ENCODE measurements at places on chromosomes 3 and 15.

- DNase-seq: no peak
Observed at GRCh38 chr15:89523101-89523500, 26.7 kb upstream of the RHCG start.

DNA sequence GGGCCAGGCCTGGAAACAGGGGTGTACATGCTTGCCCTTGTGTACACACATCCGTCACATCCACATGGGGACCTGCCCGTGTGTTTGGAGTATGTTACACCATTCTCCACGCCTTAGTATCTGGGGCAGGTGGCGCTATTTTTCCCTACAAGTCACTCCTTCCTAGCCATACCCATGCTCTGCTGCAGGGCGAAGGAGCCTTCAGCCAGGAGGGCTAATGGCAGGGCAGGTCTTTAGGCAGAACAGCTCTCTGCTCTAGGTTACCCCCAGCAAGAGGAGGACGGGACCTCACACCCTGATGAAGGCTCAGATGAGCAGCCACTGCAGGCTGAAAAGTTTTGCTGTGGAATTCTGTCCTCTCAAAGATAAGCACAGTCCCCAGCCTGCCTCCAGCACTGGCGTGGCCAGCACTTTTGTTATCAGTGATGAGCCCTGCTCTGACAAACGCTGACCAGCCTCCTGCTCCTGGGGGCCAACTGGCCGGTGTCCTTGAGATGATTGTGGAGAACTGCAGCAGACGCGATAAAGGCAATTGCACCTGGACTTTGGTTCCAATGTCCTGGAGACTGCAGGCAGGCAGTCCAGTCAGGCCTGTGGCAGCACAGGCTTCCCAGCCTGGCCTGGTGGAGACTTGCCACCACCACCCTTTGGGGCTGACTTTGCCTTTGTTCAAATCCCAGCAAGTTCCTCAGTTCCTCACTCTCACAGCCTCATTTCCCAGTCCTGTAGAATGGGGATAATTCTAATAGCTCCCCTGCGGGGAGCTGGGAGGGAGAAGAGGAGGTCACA lies 19.8 kb upstream of the PIGZ start:
- DNase-seq: peak; percentile 36

GRCh38 chr3:195757827-195758226 lies 37.0 kb downstream of the MUC20 start:
- no peak for DNase-seq

GRCh38 chr15:79166311-79166955 lies 75.9 kb upstream of the RASGRF1 start:
- DNase-seq: no peak

- DNase-seq: peak; percentile 59
Observed at GRCh38 chr3:175073219-175073905, 214.2 kb downstream of the NAALADL2 start.

- peak; percentile 41 for DNase-seq
Observed at GRCh38 chr3:53941184-53941583, 49.5 kb upstream of the SELENOK start.

DNA sequence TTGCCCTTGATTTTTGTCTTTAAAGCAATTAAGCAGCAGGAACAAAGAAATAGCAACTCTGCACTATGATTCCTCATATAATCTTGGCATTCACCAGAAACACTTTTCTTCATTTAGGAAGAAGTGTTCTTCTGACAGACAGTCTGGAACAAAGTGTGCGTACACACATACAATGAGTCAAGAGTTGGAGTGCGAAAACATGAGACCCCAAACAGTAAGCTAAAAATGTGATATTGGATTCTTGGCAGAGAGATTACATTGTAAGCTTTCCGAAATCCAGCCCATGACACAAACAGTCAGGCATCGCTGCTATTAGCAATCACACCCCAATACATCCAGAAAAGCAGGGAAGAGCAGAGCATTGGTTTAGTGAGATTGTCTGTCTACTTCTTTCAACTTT lies 306.7 kb upstream of the TBC1D5 start:
- no peak for DNase-seq

DNA sequence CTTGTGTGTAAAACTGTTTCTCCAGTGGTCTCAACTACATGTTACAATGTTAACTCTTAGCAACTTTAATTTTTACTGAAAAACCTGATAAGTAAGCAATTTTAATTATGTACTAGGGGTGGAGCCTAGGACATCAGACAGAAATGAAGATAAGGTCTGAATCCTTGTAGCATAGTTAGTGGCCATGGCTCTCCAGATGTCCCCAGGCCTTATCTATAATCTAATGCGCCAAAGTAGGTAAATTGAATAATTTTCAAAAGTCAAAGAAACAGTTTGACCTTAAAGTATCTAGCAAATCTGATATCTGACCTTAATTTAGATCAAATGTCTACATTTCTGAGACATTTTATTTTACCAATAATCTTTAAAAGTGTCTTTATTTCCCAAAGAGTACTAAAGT lies 8.2 kb downstream of the MAGEF1 start:
- no peak for DNase-seq

DNA sequence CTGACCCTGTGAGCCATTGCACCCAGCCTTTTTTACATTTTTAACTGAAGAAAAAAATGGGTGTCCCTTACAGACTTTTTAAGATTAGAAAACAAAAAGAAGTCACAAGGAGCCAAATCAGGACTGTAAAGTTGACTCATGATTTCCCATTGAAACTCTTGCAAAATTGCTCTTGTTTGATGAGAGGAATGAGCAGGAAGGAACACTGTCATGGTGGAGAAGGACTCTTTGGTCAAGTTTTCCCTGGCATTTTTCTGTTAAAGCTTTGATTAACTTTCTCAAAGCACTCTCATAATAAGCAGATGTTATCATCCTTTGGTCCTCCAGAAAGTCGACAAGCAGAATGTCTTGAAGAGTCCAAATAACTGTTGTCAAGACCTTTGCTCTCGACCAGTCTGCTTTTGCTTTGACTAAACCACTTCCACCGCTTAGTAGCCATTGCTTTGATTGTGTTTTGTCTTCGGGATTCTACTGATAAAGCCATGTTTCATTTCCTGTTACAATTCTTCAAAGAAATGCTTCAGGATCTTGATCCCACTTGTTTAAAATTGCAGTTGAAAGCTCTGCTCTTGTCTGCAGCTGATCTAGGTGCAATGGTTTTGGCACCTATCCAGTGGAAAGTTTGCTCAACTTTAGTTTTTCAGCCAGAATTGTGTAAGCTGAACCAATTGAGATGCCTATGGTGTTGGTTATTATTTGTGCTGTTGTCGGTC lies 369.4 kb downstream of the MAGI1 start:
- peak; percentile 74 for DNase-seq

Data from epithelial cell of esophagus (primary cell).